ENCODE measurements at places on chromosomes 2 and 18.

DNA sequence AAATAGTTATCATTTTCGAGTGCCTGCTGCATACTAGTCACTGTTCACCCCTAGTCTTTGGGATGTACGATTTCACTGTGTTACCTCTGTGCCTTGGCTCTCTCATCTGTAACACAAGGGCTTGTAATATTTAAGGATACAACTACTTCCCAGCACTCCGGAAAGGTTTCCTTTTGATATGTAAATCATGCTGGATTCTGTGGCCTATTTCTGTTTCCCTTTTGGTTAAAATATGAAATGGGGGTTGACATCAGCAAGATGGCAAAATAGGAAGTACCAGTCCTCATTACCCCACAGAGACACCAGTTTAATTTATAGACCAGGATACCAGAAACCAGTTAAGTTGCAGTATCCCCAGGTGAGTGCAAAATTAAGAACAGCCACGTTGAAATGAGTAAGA, 23.5 kb downstream of the PSMG2 start:
- DNase-seq = no peak

GRCh38 chr2:126877861-126878565, 20.7 kb upstream of the TEX51 start:
- no peak for DNase-seq

DNA sequence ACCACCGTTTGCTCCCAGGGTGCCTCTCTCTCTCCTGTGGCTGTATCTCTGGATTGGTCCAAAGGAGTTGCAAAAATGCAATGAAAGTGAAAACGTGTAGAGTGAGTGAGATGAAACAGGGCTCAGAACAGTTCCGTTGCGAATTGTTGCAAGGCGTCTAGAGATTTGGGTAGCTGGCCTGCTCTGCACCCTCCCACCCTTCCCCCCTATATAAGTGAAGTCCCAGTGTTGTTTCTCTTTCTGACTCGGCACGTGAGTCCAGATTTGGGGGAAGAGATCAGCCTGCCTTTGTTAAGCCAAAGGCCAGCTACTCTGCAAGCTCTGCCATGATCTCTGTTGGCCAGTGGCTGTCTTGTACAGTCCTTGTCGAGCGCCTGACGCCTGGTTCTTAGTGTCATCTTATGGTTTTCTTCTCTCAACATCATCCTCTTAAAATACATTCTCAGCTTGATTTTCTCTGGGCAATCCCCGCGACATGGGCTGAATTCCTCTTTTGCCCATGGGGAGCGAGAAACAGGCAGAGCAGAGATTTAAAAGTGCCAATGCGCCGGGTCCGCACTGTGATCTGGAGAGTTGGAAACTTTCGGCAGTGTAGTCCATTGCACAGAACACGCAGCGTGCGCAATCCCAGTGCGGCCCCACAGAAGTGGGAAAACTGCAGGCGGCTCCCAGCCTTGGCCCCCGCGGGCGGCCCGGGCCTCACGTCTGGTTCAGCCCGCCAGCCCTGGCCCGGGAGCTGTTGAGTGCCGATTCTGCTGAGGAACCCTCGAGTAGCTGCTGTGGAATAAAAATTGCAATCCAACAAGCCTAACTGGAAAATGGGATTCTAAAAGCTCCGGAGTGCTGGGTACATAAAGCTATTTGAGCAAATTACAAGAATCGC, 9.3 kb downstream of the MEIS1 start:
- no peak for DNase-seq

DNA sequence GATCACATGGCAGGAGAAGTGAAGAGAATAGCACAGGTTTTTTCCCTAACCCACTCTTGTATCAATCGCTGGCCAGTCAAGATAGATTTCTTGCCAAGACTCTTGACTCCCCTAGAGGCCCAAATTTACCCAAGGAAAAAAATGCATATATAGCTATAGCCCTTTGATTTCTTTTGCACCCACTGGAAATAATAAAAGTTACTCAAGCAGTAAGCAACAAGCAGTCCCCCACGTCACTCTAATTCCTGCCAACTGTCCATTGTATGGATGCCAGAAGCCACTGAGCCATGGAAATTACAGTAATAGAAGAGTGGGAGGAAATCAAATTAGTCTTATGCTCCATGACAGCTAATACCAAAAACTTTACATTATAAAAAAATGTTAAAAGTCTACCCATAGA, 125.3 kb upstream of the SLC39A10 start:
- DNase-seq = no peak

DNA sequence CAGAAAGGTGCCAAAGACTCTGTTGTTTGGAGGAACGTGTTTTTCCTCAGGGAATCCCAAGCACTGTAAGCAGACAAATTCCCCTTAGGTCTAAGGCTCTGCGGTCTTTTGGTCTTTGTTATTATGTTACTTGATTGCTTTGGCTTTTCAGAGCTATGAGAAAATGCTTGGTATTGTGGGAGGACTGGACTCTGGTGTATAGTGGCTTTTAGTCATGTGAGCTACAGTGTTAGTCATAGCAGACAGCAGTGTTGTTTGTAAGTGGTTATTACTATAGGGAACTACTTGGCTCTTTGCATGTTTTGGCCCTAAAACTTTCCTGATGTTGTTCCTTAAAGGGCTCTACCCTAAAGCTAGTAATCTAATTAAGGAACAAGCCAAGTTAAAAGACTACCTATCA, 956.2 kb upstream of the LRATD1 start:
- DNase-seq = no peak

GRCh38 chr2:8452296-8452695, 229.6 kb upstream of the ID2 start:
- no peak for DNase-seq
